ENCODE measurements at places on chromosomes 6 and 20. TPM values are rescaled to one million over a fixed set of nuclear protein-coding genes. Genes with fewer than 3 reads are reported as not detected.

Gene TMC2
- total RNA-seq, result not detected

GRCh38 chr20:61608275-61609085 is 356.4 kb downstream of the CDH4 start:
- no peak for DNase-seq

GRCh38 chr20:34990231-34990630 is 34.6 kb downstream of the MYH7B start:
- no peak for DNase-seq

GRCh38 chr6:169847901-169848311 is 96.5 kb downstream of the ERMARD start:
- DNase-seq, result no peak

DNA sequence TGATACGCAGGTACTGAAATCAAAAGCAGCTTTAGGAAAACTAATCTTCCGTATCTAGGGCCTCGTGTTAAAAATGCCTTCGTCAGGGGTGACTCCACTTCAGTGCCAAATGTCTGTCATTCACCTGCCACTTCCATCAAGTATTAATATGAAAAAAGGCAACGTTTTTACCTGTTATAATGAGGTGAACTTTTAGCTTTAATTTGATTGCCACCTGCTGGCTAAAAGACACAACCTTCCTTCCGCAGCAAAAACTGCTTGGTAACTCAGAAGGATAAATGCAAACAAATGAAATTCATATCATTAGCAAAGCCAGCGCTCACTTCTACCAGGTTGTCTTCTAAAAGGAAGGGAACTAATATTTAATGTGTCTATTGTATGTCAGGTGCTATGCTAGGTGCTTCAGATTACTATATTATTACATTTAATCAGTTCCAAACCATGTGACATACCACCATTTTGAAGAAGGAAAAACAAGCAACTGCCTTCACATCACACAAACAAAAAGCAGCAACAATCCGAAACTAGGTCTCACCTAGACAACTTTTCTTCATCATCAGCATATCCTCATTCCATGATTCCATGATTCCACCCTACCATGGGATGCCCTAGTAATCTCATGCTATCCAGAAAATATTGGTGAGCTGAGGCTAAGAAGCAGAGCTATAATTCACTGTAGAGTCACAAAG is 20.6 kb upstream of the ARHGAP18 start:
- DNase-seq, result no peak

DNA sequence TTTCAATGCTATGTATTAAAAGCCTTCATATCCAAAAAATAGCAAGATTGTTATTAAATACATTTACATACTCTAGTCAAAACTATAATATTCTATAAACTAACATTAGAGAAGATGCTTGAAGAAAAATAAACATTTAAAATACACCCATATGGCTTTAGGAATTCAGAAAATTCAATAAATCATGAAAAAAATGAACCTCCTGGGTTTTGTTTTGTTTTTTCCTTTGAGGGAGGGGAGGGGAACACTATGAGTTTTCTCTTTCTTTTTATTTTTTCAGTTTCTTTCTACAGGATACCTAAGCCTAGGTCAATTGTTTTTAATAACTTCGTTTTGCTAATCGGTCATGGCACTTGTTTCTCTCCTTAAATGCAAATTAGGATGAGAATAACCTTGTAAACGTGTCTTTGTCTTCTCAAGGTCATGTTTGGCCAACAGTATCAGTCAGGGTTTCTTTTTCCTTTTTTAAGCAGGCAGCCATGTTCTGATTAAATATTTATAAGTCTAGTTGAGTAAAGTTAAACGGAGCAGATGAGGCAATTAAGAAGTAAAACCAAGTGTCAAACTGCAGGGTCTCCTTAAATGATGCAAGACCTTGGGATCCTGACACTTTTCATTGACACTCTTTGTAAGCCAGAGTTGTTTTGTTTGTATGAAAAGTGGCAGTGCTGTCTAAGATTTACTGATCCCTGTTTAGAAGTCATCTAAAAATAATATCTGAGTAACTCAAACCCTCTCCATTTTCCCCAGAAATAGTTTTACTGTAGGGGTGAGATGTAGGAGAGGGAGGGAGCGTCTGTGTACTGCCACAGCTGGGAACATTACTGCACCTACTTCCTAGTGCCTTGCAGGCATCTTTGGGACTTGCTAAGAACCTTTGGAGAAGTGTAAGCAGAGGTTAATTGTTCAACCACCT is 392.3 kb downstream of the PLCB1 start:
- no peak for DNase-seq

GRCh38 chr6:88920774-88921733 is 42.4 kb downstream of the RNGTT start:
- DNase-seq, result no peak

Data from vagina (tissue), 2 donors.